Pancreas (tissue), 10 donors: ENCODE measurements at places on chromosomes 11 and 22. TPM values are rescaled to one million over a fixed set of nuclear protein-coding genes. Genes with fewer than 3 reads are reported as not detected.

Gene KCNK4
- polyA plus RNA-seq, result not detected

Gene WBP2NL
- 1.9 TPM for polyA plus RNA-seq

Gene WNT7B
- polyA plus RNA-seq, result 0.66 TPM

GRCh38 chr11:65459552-65459951, 37.0 kb downstream of the NEAT1 start:
- H3K4me1 ChIP-seq, result no peaks in the 10 kb centered on the region
- no peak for DNase-seq
- no peak overlapping the region for H3K4me3 ChIP-seq
- H3K36me3 ChIP-seq, result no peaks in the 10 kb centered on the region
- H3K27me3 ChIP-seq, result no peaks in the 10 kb centered on the region
- H3K27ac ChIP-seq, result no peak overlapping the region

DNA sequence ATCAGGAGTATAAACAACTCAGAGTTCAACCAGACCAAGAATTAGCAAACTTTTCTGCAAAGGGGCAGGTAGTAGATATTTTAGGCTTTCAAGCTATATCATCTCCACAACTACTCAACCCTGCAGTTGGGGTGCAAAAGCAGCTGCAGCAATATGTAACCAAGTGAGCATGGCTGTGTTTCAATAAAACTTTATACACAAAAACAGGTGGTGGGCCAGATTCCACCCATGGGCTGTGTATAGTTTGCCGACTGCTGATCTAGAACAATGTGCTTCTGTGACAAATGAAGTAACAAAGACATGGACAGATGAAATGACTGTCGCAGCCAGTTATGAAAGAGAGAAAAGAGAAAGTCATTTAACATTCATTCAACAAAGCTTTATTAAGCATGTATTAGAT, 77.1 kb upstream of the DRD2 start:
- no peaks in the 10 kb centered on the region for H3K27me3 ChIP-seq
- no peak for DNase-seq
- H3K4me3 ChIP-seq, result no peak overlapping the region
- no peaks in the 10 kb centered on the region for H3K4me1 ChIP-seq
- H3K27ac ChIP-seq, result no peak overlapping the region

DNA sequence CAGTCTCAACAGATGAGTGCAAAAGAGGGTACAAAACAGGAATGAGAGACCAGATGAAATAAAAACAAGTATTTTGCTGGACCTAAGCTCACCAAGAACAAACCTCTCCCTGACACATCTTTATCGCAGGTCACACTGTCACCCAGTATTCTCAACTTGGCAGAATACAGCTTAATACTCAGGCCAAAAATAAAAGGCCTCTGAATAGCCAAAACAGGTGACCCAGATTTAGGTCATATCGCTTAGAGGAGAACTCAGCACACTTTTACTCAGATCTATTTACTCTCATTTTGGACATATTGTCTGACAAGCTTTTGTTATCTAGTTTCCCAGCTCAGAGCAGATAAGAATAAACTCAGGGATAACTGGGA, 216.9 kb upstream of the SYN3 start:
- H3K4me3 ChIP-seq, result no peak overlapping the region
- peaks cover 16% of the 10 kb centered on the region for H3K4me1 ChIP-seq
- H3K27ac ChIP-seq, result no peak overlapping the region
- no peaks in the 10 kb centered on the region for H3K36me3 ChIP-seq
- no peaks in the 10 kb centered on the region for H3K27me3 ChIP-seq
- no peak for DNase-seq

GRCh38 chr11:42524534-42525227, 787.1 kb upstream of the API5 start:
- H3K27me3 ChIP-seq, result no peaks in the 10 kb centered on the region
- H3K4me3 ChIP-seq, result no peak overlapping the region
- H3K27ac ChIP-seq, result no peak overlapping the region

DNA sequence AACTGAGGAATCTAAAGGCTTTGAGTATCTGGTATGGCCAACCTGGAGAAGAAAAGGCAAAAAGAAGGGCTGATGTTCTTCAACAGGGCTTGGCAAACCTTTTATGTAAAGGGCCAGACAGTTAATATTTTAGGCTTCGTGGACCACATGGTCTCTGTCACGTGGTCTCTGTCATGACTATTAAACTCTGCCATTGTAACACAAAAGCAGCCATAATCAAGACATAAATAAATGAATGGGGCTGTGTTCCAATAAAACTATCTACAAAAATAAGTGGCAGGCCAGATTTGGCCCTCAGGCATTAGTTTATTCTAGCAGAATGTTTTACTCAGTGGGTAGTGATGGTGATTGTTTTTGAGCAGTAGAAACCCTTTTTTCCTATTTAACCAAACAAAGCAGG, 483 bp upstream of the ACCSL start:
- no peak overlapping the region for H3K27ac ChIP-seq
- no peaks in the 10 kb centered on the region for H3K36me3 ChIP-seq
- H3K4me3 ChIP-seq, result no peak overlapping the region
- no peaks in the 10 kb centered on the region for H3K4me1 ChIP-seq
- H3K27me3 ChIP-seq, result no peaks in the 10 kb centered on the region

DNA sequence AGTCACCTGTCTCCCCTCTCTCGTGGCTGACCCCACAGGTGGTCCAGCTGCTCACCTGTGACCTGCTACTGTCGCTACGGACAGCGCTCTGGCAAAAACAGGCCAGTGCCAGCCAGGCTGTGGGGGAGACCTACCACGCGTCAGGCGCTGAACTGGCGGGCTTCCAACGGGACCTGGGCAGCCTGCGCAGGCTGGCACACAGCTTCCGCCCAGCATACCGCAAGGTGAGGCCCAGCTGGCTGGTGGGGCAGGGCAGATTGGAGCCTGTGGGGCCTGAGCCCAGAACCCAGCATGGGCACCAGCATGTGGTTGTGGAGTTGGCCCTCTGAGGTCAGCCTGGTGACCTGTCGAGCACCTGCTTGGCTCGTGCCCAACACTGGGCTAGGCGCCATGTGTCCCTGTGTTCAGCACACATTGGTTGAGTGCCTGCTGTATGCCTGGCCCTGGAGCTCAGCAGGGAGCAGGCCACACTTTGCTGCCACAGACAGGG, 11.9 kb downstream of the SHISA8 start:
- peaks cover 20% of the 10 kb centered on the region for H3K36me3 ChIP-seq
- no peak overlapping the region for H3K4me3 ChIP-seq
- no peaks in the 10 kb centered on the region for H3K4me1 ChIP-seq
- H3K27ac ChIP-seq, result no peak overlapping the region
- peak; percentile 83 for DNase-seq

- H3K4me1 ChIP-seq, result peaks cover 11% of the 10 kb centered on the region
- H3K4me3 ChIP-seq, result no peak overlapping the region
- no peak overlapping the region for H3K27ac ChIP-seq
Measured at GRCh38 chr11:16750417-16750816, 12.0 kb downstream of the C11orf58 start.

DNA sequence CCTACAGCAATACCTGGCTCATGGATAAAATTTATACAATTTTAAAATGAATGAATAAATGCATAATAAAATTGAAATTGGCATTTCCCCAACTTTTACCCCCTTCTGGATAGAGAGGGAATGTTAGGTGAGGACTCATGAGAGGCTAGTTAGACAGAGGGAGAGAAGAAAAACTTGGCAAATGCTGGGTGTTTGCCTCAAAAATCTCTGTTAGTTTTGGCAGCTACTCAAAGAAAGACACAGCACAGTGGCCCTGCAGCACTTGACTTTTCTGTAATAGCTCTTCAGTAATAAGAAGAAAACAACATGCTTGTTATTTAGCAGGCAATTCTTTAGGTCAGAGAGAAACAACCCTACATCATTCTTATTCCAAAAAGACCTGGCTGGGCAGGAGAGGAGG, 20.7 kb upstream of the IZUMO1R start:
- H3K4me1 ChIP-seq, result no peaks in the 10 kb centered on the region
- H3K36me3 ChIP-seq, result no peaks in the 10 kb centered on the region
- no peak overlapping the region for H3K4me3 ChIP-seq
- H3K27ac ChIP-seq, result no peak overlapping the region

- no peak overlapping the region for H3K4me3 ChIP-seq
- H3K27me3 ChIP-seq, result no peaks in the 10 kb centered on the region
- H3K36me3 ChIP-seq, result no peaks in the 10 kb centered on the region
- no peak overlapping the region for H3K27ac ChIP-seq
Measured at GRCh38 chr22:44249376-44250147, 63.2 kb downstream of the SHISAL1 start.

- DNase-seq, result no peak
- H3K4me3 ChIP-seq, result no peak overlapping the region
- H3K4me1 ChIP-seq, result no peaks in the 10 kb centered on the region
- no peak overlapping the region for H3K27ac ChIP-seq
- H3K36me3 ChIP-seq, result no peaks in the 10 kb centered on the region
Measured at GRCh38 chr11:33885338-33886005, 6.4 kb downstream of the LMO2 start.
